ENCODE measurements at places on chromosomes 4 and X.
A peak's percentile ranks its signal among the peaks of the same experiment; 100 is the strongest.

- no peak for DNase-seq
These were observed 143.5 kb downstream of the GALNTL6 start for GRCh38 chr4:171956678-171957077.

- DNase-seq, result no peak
These were observed 231.7 kb upstream of the PGRMC2 start for GRCh38 chr4:128519163-128519830.

DNA sequence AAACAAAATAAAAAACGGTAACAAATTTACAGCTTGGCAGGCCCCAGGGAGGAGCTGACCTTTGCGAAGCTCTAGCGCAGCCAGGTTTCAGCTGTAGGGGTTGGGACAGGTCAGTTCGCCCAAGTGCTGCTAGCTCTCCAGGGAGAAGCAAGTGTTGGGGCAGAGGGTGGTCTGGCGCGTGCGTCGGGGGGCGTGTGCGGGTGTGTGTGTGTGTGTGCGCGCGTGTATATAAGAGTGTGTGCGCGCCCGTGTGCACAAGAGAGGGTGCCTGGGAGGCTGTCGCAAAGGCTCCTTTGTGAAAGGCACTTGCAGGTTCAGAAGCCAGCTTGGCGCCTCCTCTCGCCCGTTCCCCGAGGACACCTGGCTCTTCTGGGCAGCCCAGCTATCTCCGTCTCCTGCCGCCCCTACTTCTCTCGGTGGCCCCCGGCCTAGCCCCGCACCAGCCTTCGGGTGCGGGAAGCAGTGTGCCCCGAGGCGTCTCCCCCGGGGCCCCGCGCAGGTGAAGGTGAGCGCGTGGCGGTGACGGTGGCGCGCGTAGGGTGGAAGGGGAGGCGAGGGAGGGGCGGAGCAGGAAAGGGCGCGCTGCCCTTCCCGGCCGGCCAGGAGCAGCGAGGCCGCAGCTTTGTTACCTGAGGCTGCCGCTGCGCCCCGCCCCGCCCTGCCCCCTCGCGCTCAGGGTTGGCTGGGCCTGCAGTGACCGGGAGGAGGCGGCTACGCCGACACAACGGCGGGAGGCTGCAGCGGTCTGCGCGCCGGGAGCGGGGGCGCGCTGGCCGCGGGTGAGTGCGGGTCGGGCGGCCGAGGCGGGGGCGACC, at the start of gene FHDC1:
Gene FHDC1 (plus strand): TSS at position 693 of the 815 bp plus-strand sequence. CDS start 6,735 bp downstream, outside the sequence.
- DNase-seq, result no peak

DNA sequence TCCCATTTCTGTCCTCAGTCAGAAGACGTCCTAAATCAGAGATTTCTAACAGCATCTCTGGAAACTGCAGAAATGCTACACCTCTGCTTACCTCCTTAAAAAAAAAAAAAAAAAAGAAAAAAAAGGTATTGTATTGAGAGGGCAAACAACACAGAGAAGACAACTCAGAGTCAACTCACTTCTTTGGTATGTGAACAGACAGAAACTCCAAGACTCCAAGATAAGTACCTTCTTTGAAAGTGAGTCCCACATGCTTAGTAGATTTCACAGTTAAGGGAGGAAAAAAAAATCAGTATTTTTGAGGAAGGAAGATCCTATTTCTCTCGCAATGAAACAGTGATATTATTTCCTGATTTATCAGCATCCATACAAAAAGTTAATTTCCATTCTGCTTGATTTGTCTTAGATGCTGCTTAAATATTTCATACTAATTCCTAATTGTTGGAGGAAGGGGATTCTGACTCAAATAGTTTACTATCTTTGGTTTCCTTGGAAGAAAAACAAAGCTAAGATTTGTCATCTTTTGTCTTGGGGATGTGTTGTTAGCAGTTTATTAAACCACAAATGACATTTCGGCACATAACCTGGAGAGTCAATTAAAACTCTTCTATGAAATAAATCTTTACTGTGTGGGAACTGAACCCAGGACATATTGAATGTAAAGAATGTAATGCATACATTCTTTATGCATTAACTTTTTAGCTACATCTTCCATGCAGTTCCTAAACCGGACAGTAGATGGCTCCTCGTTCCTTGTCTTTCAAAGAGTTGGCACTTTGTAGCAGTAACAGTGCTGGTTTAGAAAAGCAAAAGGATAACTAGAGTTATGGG, 4.7 kb downstream of the RASGEF1B start:
- peak; percentile 14 for DNase-seq

GRCh38 chr4:146852360-146852759, 93.3 kb downstream of the TTC29 start:
- DNase-seq, result no peak

- DNase-seq, result no peak
These were observed 225.6 kb downstream of the FBXW7 start for GRCh38 chr4:152310257-152310656.

- DNase-seq, result no peak
These were observed 61.4 kb upstream of the PJA1 start for GRCh38 chrX:69226459-69227158.

DNA sequence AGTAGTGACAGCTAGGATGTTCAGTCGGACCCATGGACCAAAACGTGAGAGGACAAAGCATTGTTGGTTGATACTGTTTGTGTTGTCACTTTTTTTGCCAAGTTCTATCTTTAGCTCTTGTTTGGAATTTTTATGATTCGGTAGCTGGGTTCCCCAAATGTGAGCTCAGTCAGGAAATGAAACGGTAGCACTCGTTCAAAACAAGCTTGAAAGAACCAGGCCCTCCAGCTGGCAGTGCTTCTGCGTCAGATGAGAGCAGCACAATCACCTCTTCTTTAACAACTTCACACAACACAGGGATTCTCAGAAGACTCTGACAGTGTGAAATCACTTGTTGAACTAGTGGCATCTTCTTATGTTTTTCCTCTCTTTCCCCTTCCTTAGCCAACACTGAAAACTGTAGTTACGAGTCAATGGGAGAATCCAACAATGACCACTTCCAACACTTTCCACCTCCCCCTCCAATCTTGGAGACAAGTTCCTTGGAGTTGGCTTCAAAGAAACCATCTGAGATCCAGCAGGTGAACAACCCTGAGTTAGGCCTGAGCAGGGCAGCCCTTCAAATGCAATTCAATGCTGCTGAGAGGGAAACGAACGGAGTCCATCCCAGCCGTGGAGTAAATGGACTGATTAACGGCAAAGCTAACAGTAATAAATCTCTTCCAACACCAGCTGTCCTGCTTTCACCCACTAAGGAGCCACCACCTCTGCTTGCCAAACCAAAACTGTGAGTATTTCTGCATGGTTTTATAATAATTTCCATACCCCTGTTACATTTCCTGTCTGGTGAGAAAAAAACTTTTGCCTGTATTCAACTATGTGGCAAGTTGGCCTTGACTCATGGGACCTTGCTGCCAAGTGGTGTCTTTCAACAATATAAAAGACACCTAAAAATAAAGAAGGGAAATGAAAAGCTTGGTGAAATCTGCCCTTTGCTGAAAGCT, 214.6 kb downstream of the PALLD start:
- DNase-seq, result peak; percentile 56

- peak; percentile 73 for DNase-seq
These were observed 10.7 kb downstream of the LIAS start for GRCh38 chr4:39469429-39470077.

DNA sequence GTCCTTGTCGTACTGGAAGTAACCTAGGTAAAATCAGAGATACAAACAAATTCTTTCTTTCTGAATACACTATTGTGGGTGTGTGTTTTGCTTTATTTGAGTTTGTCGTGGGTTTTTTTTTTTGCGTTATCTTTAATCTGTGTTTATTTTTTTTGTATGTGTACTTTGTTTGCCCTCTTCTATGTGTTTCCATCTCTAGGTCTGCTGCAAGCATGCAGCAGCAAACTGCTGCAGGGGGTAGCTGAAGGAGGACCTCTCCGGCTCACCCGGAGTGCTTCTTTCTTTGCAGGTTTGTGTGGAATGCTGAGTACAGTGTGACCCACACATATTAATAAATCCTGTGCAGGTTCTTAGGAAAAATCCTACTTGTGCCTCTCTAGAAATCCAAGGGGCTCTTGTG, 64.8 kb downstream of the FNIP2 start:
- no peak for DNase-seq

- DNase-seq, result no peak
These were observed 86.4 kb upstream of the C4orf50 start for GRCh38 chr4:6104541-6105130.

- DNase-seq, result no peak
These were observed 6.3 kb downstream of the SLC25A4 start for GRCh38 chr4:185149392-185149791.

- DNase-seq, result peak; percentile 92
These were observed 10.1 kb downstream of the WDR1 start for GRCh38 chr4:10106421-10107039.

DNA sequence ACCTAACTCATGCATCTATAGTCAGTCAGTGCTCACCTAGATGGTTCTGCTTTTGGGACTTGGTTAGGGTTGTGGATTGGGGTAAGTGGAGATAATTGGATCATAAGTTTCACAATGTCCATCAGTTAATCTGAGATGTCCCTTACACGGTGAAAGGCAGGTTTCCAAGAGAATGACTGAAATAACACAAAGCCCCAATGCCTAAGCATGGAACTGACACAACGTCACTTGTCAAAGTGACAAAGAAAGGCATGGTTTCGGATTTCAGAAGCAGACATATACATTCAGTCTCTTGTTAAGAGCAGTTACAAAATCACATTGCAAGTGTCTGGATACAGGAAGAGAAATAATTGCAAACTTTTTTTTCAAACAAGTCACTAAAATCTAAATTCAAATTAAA, 1456.9 kb downstream of the TECRL start:
- DNase-seq, result no peak

DNA sequence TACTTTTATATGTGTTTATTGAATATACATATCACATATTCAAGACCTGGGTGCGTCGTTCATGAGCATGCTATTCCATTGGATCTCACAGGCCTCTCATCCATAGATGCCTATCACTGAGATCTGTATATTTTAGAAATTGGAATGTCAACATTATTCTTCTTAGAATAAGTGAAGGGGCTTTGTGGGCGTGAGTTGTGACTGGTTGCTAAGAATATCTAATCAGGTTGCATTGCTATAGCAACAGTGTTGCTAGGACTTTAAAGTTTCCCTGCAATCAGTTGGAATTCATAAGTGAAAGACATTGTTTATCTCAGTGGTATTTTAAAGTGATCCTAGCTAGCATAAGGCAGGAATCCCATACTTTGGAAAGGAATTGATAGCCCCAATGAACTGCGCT, 36.7 kb upstream of the ANK2 start:
- no peak for DNase-seq

- peak; percentile 94 for DNase-seq
These were observed 60.1 kb upstream of the PLAC1 start for GRCh38 chrX:134718105-134718965.

DNA sequence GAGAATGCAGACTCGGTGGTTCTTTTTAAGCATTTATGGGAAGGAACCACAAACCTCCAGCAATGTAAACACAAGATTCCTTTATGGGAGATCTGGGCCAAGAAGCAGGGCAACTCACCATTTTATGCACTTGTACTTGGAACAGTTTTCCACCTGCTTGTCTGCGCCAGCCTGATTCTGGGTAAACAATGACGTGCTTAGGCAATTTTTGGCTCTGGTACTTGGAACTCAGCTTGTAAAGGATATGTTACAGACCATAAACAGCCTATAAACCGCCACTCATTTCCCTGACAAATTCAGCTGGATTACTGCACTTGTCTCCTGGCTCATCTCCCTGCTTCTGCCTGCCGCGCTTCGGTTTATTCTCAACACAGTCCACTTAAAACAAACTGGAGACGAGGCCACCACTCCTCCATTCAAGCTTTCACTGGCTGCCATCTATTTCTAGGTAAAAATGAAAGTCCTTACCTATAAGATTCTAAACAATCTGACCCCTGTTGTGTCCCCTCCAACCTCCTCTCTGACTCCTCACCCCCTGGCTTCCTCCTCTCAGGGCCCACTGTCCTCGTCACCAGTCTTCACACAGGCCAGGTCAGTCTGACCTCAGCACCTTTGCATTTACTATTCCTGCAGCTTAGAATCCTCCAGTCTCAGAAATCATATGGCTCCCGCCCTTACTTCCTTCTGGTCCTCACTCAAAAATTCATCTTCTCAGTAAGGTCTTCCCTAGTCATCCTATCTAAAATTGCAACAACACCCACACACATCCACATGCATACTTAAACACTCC, 205.9 kb upstream of the GALNT7 start:
- DNase-seq, result peak; percentile 56

GRCh38 chrX:69386681-69387080, 117.4 kb upstream of the NALF2 start:
- DNase-seq, result no peak

DNA sequence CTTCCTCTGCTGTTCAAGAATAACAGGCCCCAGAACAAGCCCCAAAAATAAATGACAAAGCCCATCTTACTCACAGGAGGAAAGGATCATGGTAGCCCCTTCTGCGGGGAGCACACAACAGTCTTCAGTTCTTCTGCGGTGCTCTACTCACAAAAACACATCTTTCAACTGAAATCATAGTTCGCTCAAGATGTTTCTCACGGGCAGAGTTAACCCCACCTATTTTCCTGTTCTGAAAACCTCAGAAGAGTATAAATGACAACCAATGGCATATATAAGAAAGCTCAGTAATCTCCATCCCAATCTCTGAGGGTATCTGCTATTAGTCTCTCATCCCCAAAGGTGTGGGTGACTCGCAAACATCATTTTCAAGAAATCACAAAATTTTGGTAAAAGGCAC, at the start of gene TXK:
Gene TXK (minus strand): TSS at position 170 of the 400 bp plus-strand sequence. CDS start 80 bp downstream, at position 90.
- no peak for DNase-seq

GRCh38 chr4:139863531-139863930, 197.9 kb downstream of the MGST2 start:
- no peak for DNase-seq

DNA sequence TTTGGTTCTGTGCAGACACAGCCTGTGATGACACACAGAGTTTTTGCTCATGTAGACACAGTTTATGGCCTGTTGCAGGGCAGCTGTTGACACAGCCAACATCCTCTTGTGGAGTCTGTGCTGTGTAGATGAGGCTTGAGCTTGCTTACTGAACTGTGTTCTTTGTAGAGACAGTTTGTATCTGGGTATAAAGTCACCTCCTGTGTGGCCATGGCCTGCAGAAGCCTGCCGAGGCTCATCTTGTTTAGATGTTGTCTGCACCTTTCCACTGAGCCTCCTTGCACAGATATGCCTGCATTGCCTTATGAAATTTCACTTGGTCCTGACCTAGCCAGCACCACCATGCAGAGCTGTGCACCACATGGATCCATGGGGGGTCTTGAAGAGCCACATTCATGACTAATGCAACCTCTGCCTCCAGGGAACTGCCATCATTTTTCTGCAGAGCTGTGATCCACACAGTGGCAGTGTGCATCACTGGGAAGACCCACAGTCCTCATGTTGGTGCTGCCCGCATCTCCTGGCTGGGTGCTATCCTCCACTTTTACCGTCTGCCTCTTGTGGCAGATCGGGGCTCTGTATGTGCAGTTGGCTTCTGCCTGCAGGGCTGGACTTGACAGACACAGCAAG, 198.0 kb upstream of the MAMLD1 start:
- DNase-seq, result no peak

- DNase-seq, result no peak
These were observed 112.6 kb upstream of the MAPK10 start for GRCh38 chr4:86472377-86473019.

- DNase-seq, result peak; percentile 1
These were observed 38.7 kb downstream of the CNKSR2 start for GRCh38 chrX:21412883-21413282.

GRCh38 chr4:26206999-26207398, 113.8 kb upstream of the RBPJ start:
- DNase-seq, result no peak

- DNase-seq, result no peak
These were observed 128.0 kb downstream of the SLC4A4 start for GRCh38 chr4:71466775-71467174.

Measured in HCEC 1CT (cell line).